ENCODE measurements at places on chromosomes 7 and 10.

GRCh38 chr7:75575488-75576121, 83.5 kb downstream of the SPDYE5 start:
- peak; percentile 23 for DNase-seq

DNA sequence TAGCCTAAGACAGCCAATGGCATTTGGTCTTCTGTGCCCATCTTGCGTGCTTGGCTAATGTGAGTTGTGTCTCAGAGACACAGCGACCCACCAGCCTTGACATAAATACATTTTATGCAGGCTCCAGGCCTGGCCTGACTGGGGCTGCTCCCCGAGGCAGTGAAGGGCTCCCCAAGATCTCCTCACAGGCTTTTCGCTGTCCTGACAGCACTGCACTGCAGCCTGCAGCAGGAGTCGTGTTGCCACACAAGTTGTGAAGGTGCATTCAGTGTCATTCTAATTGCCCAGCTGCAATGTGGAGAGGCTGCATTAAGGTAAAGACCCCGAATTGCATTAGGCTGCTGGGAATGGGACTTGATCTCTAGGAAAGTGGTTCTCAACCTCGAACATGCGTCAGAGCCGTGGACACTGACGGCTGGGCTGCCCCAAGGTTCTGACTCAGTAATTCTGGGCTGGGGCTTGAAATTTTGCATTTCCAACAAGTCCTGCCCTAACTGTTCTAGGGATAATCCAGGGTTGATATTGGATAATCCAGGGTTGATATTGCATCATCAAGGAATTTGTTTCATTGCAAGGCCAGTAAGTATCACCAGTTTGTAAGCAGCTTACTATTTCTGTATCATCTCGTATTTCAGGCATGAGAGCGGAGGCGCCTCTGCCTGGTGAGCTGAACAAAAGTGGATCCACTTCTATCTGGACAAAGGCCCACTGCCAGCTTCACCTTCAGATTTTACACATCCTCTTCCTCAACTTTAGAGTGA, 108.7 kb upstream of the INSIG1 start:
- DNase-seq: peak; percentile 50

- peak; percentile 52 for DNase-seq
These were observed 121.8 kb downstream of the KMT2C start for GRCh38 chr7:152313831-152314604.

DNA sequence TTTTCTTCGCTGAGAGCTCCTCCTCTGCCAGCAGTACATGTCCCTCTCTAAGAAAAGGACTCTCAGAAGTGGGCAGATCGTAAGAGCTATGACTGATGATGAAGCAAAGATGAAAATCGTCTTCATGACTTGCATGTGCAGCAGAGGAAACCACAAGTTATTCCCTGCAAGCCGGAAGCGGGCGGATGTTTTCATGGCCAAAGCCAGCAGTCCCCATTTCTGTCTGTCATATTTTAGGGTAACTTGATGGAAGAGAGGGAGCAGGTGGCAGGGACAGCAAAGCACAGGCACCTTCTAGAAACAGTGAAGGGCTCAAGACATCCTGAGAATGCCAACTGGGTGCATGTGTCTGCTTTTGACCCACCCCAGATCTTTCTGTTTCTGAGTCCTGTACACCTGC, 19.9 kb downstream of the KLF6 start:
- DNase-seq: no peak

GRCh38 chr10:98587156-98587837, 140.6 kb upstream of the HPS1 start:
- DNase-seq: peak; percentile 32

DNA sequence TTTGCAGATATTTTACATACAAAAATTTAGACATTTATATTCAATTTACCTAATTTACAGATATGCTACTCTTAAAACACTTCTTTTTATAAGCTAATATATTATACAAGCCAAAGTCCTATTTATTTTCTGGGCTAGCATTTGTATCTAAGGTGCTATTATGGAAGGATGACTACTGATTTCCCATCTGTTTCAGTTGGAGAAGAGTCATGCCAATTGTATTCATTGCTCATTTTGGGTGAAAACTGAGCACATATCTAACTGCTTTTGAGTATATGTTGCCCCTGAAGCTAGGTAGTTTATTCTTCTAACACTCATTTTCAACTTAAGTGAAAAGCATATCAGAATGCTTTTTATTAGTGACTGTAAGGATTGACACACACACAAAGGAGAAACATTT, 172.9 kb downstream of the CDK14 start:
- DNase-seq: peak; percentile 65

DNA sequence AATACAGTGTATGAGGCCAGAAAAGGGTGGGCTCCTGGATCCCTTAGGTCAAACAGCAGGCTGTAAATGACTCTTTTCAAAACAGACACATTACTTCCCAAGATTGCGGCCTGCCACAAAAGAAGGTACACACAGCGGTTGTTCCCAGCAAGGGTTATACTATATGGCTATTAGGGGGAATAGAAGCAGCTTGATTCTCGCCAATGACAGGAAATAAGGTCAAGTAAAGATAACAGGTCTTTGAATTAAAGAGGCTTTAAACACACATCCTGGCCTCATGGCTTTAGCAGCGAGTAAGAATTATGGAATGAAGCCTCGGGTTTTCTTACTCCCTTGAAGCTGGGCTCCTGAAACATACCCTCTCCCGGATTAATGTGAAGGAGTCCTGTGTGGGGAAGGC, 58.3 kb downstream of the CYP26A1 start:
- no peak for DNase-seq

- DNase-seq: peak; percentile 74
These were observed 114.0 kb upstream of the PLXDC2 start for GRCh38 chr10:19702215-19702614.

DNA sequence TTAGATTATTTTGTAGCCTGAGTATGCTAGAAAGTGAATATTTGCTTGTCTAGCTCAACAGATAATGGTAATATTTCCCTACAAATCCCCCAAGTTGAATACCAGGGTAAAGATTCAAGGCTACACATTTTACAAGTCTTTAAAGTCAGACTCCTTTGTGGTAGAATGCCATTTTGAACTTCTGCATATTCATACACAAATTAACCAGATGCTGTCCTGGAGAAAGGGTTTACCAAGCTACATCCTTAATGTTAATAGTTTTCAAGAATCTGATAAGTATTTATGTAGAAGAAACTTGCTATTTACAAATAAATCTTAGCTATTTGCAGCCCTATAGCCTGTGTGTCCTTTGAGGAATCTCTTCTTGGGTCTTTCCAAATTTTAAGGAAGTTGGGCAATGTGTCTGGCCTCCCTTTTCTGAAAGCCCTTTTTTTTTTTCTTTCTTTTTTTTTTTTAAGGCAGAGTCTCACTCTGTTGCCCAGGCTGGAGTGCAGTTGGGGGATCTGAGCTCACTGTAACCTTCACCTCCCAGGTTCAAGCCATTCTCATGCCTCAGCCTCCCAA, 82.6 kb downstream of the CPEB3 start:
- DNase-seq: no peak

GRCh38 chr7:107173691-107174406, 5.0 kb downstream of the HBP1 start:
- DNase-seq: no peak

DNA sequence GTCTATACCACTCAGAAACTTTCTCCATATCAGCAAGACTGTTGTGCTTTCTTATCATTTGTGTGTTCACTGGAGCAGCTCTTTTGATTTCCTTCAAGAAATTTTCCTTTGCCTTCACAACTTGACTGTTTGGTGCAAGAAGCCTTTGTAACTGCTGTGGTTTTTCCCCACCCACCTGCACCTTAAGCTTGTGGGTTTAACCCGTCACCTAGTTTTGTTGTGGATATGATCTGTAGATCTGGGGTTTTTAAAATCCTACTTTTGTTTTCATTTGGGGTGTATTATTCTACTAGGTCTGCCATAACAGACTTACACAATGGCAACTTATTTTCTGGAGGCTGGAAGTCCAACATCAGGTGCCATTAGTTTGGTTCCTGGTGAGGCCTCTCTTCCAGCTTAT, 30.5 kb upstream of the CHST3 start:
- no peak for DNase-seq

DNA sequence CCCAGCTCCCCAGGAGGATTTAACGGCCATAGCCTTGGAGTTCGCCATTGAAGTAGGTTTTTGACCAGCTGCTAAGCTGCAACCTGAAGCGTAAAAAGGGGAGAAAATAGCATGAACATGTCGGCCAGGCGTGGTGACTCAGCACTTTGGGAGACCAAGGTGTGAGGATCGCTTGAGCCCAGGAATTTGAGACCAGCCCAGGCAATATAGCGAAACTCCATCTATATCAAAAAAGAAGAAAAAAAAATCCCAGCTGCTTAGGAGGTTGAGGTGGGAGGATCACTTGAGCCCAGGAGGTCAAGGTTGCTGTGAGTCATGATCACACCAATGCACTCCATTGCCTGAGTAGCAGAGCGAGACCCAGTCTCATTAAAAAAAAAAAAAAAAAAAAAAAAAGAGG, 32.2 kb upstream of the MCU start:
- no peak for DNase-seq

GRCh38 chr7:12951397-12951801, 264.0 kb downstream of the ARL4A start:
- peak; percentile 66 for DNase-seq

DNA sequence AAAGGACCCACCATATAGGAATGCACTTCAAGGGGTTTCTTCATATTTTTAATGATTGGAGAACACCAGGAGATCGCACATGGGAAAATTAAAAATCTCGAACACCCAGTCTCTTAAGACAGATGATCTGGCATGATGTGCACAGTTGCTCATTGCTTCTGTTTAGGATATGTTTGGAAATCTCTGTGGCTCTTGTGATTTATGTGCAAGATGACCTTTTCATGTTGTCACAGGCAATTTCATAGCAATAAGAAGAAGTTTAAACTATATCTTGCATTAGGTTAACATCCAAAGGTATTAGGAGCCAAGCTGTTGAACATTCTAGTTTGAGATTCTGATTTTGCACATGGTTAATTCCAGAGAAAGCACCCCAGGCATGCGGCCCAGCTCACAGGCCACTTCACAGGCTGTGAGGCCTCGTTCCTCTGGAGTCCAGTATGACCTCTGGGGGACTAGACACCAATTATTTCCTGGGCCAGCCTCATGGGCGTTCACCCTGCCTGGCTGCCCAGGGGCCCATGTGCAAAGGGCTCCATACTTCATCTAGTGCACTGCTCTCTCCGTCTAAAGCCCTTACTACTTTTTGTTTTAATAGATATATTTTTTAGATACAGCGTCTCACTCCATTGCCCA, 28.4 kb downstream of the CAMK1D start:
- DNase-seq: no peak

DNA sequence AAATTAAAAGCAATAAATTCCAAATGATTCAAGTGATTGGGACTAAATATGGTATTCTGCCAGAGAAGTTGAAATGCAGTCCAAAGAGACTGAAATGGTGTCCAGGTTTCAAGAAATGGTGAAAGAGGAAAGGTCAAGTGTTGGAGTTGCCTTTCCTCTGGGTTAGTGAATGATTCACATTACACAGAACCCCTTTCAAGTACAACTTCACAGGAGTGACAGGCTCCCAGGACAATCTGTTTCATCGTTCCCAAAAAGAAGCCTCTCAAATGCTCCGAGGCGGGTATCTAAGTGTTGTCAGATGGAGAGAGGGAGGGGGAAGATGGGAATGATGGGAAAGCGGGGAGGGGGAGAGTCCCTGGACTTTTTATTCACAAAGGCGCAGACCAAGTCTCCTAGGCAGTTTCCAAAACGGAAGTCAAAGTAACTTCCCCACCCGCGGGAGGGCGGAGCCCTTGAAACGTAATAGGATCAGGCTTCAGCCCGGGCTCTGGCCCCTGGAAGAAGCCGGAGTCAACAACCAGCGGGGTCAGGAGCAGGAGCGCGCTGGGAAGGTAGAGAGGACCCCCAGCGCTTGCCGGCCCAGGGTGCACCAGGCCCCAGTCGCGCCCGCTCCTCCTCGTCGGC, 754 bp downstream of the SLC25A13 start:
- peak; percentile 83 for DNase-seq

GRCh38 chr10:103759100-103759781, 96.1 kb downstream of the SH3PXD2A start:
- DNase-seq: peak; percentile 89

GRCh38 chr10:123909426-123909825, 17.8 kb upstream of the CPXM2 start:
- no peak for DNase-seq

DNA sequence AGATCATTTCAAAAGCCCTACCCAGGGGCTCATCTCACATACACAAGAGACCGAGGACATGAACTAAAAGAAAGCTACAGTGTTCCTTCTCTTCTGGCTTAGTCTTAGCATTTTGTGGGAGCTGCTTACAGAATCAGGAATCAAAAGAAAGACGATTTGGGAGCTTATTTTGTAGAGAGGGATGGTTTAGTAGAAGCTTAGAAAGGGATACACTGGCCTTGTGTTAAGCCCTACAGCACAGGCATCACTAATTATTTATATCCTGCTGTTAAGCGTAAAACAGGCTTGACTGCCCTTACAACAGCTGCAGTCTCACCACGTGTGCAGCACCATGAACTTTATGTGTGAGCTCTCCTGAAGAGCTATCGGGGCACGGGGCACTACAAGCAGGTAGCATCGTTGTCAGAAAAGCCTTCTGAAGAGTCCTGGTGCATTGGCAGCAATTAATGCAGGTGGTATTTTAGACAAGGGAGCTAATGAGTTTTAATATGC, 798.3 kb downstream of the NXPH1 start:
- DNase-seq: no peak

GRCh38 chr10:124534231-124534798, 72.7 kb downstream of the LHPP start:
- no peak for DNase-seq

DNA sequence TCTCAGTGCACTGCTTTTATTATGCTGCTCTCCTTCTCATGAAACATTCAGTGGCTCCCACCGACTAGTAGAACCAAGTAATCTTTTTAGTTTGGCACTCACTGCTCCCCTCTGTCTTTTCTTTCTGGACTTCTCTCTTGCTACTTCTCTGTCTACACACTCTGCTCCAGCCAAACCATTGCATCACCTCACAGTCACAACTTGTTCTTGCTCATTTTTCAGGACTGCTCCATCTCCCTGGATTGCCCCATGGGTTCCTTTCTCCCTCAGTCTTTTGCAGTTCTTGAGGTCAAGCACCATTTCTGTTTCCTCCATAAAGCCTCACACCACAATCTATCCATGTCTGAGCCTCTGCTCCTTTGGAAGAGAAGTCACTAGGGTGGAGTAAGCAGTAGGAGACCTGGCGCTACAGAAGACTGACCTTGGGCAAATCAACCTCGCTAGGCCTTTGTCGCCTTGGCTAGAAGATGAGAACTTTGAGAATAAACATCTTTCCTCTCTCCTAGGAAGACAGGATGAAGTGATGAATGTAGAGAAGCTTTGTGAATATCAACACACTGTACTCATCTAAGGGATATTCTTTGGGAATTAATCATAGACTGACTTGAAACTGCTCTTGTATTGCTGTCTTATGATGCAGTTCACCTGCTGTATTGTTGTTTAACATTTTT, 186.2 kb downstream of the LRMDA start:
- DNase-seq: peak; percentile 9

- DNase-seq: peak; percentile 69
These were observed 381.6 kb downstream of the PARD3 start for GRCh38 chr10:34433241-34434076.

Measured in GM23248 (cell line).